Cardiac ventricle fibroblast (primary cell): ENCODE measurements at places on chromosomes 1 and 21. TPM values are rescaled to one million over a fixed set of nuclear protein-coding genes. Genes with fewer than 3 reads are reported as not detected.

Gene ADCY10
- 0.06 TPM in 1 of 2 replicates, not detected in the other for total RNA-seq

Gene PAQR7
- 6.0 and 7.4 TPM in 2 replicates for total RNA-seq

Gene CD5L
- total RNA-seq = not detected in 2 replicates

Gene LMX1A
- total RNA-seq = not detected in 2 replicates

Gene PROK1
- total RNA-seq = not detected in 2 replicates

Gene NFASC
- 15.8 and 19.3 TPM in 2 replicates for total RNA-seq

Gene CYB561D1
- 3.8 and 5.2 TPM in 2 replicates for total RNA-seq

Gene GRHL3
- 0.05 TPM in 1 of 2 replicates, not detected in the other for total RNA-seq

Gene COL16A1
- 92.6 and 160 TPM in 2 replicates for total RNA-seq

Gene SMIM1
- total RNA-seq = 2.1 TPM in 1 of 2 replicates, not detected in the other

Gene SYNC
- 42.6 and 43.4 TPM in 2 replicates for total RNA-seq

Gene BATF3
- not detected in 2 replicates for total RNA-seq

Gene RRP15
- total RNA-seq = 2.0 and 2.1 TPM in 2 replicates
